ENCODE measurements at places on chromosomes 13 and 19.

DNA sequence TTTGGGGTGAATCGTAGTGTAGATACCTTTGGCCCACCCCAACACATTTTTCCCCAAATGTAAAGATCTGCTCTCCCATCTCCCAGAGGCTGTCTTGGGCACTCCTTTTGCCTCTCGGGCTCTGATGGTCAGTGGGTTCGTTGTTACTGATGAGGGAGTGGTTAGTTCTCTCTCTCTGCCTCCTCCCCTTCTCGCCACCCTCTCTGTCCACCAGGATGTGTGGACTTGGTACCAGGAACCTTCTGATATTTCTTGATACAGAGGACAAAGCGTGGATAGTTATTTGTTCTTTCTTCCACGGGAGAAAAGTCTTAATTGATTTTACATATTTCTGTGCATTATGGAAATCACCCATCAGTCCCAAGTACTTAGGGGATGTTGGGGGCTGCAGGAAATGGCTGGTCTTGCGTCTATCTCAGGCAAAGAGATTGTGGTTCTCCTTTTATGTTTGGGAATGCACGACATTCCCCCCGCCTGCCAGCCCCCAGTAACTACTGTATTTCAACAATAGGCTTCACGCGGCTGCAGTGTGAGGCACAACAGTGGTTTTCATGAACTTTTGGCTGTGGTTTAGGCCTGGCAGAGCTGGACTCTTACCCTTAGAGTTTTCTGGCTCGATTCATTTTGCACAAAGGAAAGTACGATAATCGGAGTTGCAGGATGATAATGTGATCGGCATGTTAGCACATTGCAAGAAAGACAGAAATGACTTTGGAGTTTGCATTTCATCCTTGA, 79.0 kb upstream of the ZNF536 start:
- DNase-seq: no peak

GRCh38 chr13:107799001-107799400, 416.3 kb downstream of the LIG4 start:
- no peak for DNase-seq

- DNase-seq: no peak
These were observed 59.4 kb upstream of the FARP1 start for GRCh38 chr13:98083507-98083906.

- DNase-seq: no peak
These were observed 8.0 kb upstream of the GARRE1 start for GRCh38 chr19:34246340-34246739.

DNA sequence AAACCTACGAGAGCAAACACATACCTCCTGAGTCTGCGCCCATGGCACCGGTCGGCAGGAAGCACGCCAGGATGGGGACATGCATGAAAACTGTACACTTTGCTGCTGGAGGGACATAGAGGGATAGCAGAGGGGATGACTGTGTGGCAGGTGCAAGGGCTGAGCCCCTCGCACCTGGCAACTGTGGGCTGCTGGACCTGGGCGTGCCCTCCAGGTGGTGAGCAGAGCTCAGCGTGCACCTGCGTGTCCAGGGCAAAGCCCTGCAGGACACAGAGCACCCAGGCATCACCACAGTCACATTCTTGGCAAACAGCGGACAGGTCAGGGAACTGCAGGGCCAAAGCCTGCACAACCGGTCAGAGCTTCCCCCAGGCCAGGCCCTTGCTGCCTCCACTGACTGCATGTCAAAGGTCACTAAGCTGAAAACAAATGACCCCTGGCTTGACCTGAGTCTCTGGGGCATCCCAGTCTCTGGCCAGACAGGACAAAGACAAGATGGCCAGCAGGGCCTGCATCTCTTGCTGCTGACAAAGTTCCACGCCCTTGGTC, 9.0 kb upstream of the ISYNA1 start:
- no peak for DNase-seq

DNA sequence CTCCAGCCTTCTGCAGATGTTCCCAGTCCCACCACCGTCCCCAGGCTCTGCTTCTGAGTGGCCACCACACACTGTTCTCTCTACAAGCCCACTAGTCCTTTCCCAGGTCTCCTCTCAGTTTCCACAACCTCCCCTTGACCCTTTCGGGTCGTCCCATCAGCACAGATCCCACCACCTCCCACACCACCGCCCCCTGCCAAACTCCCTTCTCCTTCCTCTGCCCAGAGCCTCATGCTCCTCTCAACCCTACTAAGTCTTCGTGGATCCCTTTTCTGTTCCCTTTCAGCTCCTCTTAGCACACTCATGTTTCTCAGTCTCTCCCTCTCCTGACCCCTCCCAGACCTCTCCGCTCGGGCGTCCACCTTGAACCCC, 1.9 kb downstream of the NAPA start:
- no peak for DNase-seq

- no peak for DNase-seq
These were observed 387.4 kb downstream of the DLEU7 start for GRCh38 chr13:50456111-50456510.

- DNase-seq: peak; percentile 52
These were observed 57.2 kb downstream of the SPATA13 start for GRCh38 chr13:24217601-24218281.

DNA sequence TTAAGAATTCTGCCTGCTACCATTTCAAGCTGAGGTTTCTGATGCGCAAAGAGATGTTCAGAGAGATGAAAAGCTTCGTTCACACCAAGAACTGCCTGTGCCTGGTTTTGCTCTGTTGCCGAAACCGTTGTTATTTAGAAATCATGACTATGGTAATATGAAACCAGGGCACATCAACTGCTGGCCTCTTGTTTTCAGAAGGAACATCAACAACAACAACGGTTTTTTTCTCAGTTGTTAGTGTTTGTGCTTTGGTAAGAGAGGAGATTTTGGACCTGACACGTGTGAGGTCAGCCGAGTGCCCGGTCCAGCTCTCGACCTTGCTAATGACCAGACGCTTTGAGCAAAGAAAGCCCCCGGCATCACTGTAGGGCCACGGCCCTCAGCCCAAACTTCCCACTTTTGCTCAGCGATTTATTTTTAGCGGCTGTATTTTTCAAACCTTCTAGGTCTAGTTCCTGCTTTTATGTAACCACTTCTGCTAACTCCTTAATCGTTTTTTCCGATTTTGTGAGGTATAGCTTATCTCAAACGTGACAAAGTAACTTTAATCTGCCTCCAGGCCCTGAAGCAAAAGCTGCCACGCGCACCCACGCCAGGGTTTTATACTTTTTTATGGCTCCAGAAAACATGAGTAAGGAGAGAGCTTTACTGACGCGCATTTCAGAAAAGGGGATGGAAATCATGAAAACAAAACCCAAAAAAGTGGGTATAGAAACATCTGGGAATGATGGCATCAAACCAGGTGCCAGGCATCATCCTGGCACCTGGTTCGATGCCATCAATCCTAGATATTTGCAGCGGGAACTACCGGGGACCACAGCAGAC, 42.0 kb downstream of the KLF2 start:
- DNase-seq: peak; percentile 76

GRCh38 chr13:112182846-112183531, 116.0 kb downstream of the SOX1 start:
- no peak for DNase-seq

- DNase-seq: no peak
These were observed 10.2 kb downstream of the REEP6 start for GRCh38 chr19:1501200-1501595.

DNA sequence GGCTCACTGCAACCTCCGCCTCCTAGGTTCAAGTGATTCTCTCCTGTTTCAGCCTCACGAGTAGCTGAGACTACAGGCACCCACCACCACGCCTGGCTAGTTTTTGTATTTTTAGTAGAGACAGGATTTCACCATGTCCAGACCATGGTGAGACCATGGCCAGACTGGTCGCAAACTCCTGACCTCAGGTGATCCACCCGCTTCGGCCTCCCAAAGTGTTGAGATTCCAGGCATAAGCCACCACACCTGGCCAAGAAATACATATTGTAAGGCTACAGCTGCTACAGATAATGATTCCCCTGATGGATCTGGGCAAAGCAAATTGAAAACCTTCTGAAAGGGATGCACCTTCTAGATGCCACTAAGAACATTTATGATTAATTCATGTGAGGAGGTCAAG, 17.8 kb downstream of the PLPP2 start:
- DNase-seq: no peak

DNA sequence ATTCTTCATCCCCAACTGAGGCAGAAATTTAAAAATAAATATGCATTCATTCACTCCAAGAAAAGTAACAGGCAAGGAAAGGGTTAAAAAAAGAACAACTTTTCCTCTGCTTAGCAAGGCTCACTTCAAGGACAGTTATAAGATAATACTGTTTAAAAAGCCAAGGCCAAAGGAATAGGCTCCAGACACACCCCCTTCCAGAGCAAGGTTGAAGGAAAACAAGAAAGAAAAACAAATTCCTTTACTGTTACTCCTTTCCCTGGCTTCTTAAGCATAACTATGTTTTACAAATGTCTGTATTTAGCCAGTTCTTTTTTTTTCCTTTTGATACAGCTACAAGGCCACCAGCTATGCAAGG, 8.5 kb downstream of the SIGLEC11 start:
- DNase-seq: no peak

GRCh38 chr13:40589285-40590109, 76.9 kb downstream of the FOXO1 start:
- DNase-seq: peak; percentile 30

DNA sequence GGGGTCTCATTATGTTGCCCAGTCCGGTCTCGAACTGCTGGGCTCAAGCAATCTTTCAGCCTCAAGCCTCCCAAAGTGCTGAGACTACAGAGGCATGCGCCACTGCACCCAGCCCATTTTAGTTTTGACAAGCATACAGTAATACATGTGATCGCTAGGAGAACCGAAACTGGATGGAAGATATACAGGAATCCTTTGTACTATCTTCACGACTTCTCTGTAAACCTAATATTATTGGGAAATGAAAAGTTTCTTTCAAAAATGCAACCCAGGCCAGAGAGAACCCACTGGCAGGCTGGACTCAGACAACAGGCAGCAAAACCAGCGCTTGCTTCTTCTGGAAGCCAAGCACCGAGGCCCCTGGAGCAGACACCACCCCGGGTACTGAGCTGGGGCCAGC, 9.4 kb downstream of the C19orf12 start:
- DNase-seq: no peak

DNA sequence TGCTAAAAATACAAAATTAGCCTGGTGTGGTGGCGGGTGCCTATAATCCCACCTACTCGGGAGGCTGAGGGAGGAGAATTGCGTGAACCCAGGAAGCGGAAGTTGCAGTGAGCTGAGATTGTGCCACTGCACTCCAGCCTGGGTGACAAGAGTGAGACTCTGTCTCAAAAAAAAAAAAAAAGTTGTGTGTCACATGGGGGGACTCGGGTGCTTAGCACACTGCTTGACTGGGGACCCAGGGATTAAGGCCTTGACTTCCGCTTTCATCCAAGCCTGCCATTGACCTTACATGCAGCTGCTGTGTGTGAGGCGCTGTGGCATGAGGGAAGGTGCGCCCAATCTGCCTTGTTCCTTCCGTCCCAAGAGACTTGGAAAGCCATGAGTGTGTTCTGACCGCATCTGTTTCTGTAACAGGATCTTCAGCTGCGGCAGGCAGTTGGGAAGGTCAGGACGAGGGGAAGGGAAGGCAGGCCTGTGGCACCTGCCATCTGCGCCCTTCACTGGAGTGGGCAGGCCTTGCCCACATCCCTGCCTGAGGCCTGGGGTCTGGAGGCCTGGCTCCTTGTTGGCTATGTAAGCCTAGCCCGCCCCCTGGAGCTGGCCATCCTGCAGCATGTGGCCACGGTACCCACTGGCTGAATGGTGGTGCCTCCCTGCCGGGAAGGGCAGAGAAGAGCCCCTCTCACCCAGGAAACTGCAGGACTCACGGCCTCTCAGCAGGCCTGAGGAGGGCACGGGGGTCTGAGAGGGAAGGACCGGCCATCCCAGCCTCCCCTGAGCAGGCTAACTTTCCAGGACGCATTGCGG, 23.0 kb downstream of the PPP1R37 start:
- DNase-seq: no peak

DNA sequence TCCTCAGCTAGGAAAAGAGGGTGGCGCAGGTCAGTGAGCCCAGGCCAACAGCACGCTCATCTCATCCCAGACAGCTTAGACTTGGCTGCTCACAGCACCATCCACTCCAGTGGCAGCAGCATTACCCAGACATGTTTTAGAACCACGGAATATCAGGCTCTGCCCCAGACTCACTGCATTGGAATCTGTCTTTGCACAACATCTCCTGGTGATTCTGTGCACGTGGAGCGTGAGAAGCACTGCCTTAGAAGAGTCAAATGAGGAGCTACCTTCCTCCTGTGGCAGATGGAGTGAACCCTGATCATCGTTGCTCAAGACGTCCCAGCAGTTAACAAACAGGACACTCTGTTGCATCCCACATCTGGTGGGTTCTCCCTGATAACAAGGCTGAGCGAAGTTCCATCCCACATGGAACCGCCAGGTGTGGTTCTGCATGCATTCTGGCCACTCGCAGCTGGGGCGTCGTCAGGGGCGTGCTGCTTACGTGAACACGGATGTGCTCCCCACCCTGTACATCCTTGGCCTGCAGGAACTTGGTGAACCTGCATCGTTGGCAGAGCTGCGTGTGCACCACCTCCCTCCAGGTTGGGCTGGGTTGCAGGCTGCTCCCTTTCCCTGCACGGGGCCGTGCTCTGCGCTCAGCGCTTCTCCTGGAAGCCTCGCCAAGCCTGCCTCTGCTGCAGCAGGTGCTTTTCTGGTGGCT, 25.2 kb upstream of the ATP11A start:
- no peak for DNase-seq

- DNase-seq: no peak
These were observed 28.1 kb downstream of the DHX34 start for GRCh38 chr19:47377208-47377701.

DNA sequence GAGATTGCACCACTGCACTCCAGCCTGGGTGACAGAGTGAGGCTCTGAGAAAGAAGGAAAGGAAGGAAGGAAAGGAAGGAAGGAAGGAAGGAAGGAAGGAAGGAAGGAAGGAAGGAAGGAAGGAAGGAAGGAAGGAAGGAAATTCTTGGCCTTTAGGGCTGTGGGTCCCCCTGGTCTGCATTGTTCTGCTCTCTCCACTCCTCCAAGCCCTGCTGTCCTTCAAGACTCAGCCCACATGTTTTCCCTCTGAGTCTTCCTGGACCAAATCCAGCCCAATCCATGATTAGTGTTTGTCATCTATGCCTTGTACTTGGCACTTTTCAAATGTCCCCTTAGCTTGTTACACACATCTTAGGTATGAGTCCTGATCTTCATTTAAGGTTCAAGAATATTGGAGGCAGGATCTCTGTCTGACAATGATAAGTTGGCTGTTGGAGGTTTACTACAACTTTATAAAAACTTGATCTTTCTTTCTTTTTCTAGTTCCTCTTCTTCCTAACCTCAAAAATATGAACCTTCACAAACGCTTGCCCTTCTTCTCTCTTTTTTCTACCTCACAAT, 48.8 kb upstream of the INTS6 start:
- peak; percentile 51 for DNase-seq

- DNase-seq: no peak
These were observed at the start of gene CD70 for GRCh38 chr19:6590827-6591319. Gene CD70 (minus strand): TSS chr19:6591150. CDS start chr19:6591002, 148 bp downstream.

DNA sequence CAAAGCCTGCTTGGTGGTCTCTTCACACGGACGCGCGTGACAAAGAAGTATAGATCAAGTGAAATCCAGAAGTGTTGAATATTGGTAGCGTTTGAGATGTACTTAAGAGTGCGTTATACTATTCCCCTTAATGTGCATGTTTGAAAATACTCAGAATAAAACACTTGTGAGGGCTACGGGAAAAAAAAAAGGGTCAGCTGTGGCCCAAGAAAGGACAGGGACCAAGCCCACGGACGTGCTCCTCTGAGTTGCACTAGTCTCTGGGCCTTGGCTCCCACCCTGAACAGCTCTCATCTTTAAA, 622 bp upstream of the RBM42 start:
- DNase-seq: no peak

- peak; percentile 87 for DNase-seq
These were observed 9.0 kb upstream of the JUND start for GRCh38 chr19:18290302-18291018.
